LHCN-M2 (cell line): ENCODE measurements at places on chromosomes 12 and 14. TPM values are rescaled to one million over a fixed set of nuclear protein-coding genes. Genes with fewer than 3 reads are reported as not detected.

The KCNC2 gene
- total RNA-seq, result not detected in 2 replicates

The KRT77 gene
- total RNA-seq, result not detected in 2 replicates

GRCh38 chr12:108296945-108297344 is 42.2 kb downstream of the CMKLR1 start:
- DNase-seq, result no peak

GRCh38 chr14:100712490-100712889 is 14.2 kb upstream of the DLK1 start:
- no peak for DNase-seq

GRCh38 chr14:85336817-85337216 is 193.1 kb upstream of the FLRT2 start:
- DNase-seq, result peak; percentile 16

The DBX2 gene
- not detected in 2 replicates for total RNA-seq

DNA sequence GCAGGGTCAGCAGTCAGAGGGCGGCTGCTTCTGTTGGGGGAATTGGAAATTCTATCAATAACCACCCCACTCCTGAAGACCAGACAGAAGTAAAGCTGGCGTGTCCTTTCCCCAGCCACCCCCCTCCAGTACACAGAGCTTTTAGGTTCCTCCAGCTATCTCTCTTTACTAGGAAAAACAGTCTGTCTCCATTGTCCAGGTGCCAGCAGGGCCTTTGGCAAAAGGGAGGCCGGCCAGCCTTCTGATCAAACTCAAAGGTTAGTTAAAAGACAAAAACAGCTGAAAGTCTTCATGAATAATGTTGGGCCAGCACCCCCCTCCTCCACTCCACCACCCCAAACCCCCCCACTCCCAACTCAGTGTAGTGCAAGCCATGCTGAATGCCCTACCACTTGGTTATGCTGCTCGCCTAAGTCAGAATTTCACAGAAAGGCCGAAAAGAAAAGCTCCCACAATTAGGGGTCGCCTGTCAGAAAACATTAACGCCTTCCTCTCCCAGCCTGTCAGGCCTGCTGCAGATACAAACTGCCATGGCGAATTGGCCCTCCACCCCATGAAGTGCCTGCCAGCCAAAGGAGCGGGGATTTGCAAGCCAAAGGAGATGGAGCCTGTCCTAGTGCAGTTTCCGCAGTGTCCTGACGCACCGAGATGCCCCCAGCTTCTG is 8.9 kb downstream of the ASCL1 start:
- no peak for DNase-seq

DNA sequence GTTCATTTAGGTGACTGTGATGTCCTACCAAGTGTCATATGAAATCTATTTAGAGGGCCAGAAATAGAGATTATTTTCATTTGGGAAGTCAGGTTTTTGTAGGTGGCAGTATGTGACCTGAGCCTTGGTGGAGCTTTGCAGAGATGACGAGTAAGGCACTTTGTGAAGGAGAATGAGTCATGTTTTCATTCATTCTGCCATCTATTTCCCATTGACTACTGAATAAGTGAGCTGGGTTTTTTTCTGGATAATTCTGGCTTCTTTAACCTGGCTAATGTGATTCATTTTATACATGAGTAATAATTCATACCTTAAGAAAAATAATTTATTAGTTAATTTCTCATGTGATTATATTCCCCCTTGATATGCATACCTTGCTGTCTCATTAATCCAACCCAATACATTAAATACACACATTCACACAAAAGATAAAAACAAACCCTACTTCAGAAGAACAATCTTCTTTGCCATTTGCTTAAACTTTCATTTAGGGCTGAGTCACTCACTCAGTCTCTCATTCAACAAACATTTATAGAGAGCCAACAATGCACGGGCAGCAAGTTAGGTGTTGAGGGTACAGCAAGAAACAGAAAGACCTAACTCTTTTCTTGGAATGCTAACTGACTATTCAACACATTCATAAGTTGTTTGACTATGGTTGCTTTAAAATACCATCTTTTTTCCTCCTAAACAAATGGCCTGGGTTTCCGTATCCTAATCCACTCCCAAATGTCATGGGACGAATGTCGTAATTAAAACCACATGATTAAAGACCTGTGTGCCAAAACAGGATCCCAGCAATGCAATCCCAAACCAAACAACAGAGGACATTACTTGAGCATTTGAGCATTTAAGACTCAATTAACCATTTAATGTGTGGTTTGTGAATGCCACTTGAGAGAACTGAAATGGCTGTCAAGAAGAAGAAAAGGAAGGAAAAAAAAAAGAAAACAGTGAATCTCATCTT is 78.0 kb downstream of the KITLG start:
- DNase-seq, result peak; percentile 17

- no peak for DNase-seq
Observed at GRCh38 chr12:77204083-77204482, 138.7 kb upstream of the E2F7 start.
